ENCODE measurements at places on chromosomes 2 and 18.

DNA sequence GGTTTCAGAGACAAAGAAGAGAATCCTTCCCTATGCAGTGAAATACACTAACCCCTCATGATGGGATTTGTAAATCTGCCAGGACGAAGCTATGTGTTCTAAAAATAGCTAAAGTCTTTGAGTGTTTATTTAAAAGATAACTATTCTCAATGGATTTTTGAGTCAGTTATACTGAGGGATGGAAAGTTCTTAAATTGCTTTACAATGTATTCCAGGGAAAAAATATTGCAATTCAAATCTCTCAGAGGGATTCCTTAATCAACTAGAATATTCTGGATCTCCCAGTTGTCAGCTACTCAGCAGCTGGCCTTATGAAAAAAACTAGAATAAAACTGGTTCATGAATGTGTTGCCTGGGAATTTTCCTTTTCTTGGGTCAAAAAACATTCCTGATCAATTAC is 312.4 kb downstream of the PLCL1 start:
- no peak for DNase-seq

- no peak for DNase-seq
Measured at GRCh38 chr2:42192652-42193566, 23.8 kb downstream of the EML4 start.

DNA sequence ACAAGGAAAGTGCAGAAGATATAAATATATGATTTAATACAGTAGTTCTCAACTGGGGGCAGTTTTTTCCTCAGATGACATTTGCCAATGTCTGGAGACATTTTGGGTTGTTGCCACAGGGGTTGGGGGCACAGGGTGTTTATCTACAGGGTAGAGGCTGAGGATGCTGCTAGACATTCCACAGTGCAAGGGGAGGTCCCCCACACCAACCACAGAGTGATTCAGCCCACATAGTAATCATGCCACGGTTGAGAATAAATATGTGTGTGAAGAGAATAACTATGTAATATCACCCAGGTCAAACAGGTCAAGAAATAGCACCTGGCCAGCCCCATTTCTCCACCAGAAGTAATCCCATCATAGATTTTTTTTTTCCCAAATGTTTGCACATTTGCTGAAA is 17.9 kb downstream of the DYSF start:
- DNase-seq = no peak

GRCh38 chr2:8659092-8659734 is 22.6 kb upstream of the ID2 start:
- DNase-seq = no peak

GRCh38 chr2:15158100-15158499 is 403.0 kb downstream of the NBAS start:
- DNase-seq = no peak

GRCh38 chr18:5287854-5288253 is 7.7 kb downstream of the ZBTB14 start:
- DNase-seq = no peak
